ENCODE measurements at places on chromosomes 13 and 19.
A peak's percentile ranks its signal among the peaks of the same experiment; 100 is the strongest.

DNA sequence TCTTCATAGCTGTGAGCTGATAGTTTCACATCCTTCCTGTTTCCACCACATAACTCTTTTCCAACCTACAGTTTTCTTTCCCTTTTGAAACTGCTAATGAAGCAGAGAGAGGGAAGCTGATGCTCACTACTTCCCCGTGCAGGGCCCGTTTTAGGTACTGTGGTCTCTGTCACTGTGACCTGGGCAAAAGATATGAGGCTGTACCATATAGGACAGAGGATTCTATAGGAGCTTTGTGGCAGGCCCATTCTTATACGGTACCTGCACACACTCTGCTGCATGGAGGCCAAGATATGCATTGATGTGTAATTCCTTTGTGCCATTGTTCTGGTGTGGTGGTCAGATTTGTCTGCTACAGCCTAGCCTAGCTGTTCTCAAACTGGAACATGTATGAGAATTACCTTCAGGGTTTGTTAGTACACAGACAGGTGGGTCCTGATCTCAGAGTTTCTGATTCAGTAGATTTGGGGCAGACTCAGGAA is 577.3 kb downstream of the LMO7 start:
- no peak for DNase-seq

DNA sequence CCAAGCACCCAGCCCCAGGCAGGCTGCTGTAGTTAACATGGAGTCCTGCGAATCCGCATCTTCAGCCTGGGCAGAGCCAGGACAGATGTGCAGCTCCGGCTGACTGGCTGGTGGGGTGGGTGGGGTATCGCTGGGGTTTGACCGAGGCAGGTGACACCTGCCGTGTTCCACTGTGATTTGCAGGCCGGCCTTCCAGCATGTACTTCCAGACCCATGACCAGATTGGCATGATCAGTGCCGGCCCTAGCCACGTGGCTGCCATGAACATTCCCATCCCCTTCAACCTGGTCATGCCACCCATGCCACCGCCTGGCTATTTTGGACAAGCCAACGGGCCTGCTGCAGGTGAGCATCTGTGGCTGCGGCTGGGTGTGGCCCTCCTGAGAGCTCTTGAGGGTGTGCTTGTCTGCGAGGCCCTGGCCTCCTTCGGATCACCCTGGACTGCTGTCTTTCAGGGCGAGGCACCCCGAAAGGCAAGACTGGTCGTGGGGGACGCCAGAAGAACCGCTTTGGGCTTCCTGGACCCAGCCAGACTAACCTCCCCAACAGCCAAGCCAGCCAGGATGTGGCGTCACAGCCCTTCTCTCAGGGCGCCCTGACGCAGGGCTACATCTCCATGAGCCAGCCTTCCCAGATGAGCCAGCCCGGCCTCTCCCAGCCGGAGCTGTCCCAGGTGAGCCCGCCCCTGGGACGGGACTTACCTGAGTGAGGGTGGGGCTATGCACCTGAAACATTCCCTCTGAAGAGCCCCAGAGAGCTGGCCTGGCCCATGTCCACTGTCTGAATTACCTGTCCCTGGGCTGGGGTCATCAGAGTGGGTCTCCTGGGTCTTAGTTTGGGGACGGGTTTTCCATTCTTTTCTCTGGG is 30.6 kb downstream of the CERS1 start:
- DNase-seq, result no peak

DNA sequence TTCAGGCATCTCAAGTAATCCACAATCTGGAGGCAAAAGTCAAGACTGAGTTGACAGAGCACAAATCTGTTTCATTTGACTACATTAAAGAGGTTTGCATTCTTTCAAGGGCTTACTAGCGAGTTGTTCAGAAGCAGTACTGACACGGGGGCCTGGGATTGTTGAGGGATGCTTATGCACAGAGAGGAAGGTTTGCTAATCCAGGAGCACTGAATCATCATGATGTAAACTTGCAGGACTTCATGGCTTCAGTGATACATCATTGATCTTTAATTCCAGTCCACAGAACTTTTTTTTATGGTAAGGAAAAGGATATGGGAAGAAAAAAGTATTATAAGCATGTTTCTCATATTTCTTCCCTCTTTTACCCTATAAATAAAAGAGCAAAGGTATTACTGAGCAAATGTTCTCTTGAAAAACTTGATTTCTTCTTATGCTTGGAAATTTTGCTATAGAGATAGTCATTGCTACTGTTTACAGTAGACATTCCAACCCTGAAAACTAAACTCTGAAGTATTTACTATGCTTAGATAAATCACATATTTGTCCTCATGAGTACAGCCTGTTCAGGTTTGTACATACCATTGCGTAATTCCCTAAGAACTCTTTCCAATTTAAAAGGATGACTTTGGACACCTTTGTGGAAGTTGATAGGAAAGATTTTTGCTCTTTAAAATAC is 65.8 kb upstream of the KPNA3 start:
- no peak for DNase-seq

DNA sequence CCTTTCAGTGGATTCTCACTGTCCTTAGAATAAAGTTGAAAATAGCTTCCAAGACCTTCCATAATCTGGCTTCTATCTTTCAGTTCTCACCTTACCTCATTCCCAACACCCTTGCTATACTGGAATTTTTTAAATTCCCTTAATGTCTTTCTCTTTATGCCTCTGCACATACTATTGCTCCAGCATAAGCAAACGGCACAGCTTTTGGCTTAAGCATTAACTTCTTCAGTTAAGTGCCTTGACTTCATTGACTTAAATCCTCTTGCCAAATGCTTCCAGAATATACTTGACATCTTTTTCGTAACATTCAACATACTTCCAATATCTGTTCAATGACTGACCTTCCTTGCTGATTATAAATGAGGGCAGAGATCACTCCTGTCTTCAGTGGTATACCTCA is 34.0 kb downstream of the SERPINE3 start:
- DNase-seq, result no peak

DNA sequence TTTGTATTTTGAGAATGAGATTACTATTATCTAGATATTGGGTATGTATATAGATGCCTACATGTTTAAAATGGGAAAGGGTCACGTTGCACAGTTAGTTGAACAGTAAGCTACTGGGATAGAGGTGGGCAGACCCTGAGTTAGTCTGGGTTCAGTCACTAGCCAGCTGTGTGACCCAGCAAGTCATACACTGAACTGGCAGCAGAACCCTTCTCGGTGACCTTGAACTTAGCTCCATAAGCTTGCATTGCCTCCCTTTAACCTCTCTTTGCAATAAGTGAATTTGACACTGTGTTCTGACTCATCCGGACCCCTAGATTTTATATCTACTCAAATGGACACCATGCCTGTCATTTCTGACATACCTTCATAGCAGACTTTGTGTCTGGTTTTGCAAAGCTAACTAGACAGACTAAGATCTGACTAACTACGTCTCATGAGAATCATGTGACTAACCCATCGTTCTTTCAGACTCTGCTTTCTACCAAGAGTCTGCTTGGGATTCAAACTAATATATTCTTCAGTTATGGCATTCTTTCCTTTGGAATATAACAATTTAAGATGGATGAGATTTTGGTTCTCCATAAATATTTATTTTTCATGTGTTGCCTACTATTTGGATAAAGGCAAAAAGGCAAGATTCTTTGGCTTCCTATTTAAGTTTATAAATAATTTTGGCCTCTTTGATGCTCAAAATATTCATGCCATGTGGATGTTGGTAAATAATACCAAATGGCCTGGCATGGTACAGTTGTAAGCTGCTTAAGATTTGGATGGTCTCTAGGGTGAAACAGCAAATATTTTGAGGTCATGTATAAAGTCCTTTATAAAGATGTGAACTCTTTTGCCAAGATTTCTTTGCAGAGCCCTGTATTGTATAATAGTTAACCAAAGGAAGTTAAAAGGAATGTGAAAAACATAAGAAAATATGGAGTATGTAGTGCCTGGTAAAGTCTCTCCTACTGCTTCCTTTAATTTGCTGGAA is 159.3 kb downstream of the ITGBL1 start:
- DNase-seq, result no peak

- DNase-seq, result no peak
Measured at GRCh38 chr13:84446972-84447639, 564.8 kb upstream of the SLITRK1 start.

DNA sequence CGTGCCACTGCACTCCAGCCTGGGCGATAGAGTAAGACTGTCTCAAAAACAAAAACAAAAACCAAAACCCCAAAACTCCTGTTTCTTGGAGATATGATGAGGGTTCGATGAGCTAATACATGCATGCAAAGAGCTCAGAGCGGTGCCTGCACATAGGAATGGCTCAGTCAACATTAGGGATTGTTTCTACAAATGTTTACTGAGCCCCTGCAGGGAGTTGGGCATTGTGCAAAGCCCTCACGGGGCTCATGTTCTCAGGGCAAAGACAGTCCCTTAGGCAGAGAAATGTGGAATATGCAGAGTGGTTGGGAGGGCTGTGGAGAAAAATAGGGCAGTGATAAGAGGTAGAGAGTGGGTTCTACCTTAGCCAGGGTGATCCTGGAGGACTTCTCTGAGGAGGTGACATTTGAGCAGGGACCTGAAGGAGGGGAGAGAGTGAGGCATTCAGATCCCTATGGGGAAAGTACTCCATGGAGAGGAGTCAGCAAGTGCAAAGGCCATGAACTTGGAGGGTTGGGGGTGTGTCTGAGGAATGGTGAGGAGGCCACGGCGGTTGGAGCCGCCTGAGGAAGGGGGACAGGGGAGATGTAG is 1.5 kb upstream of the EHD2 start:
- DNase-seq, result no peak

GRCh38 chr13:35914662-35915061 is 216.5 kb downstream of the DCLK1 start:
- DNase-seq, result no peak

- DNase-seq, result peak; percentile 54
Measured at GRCh38 chr19:3606690-3607289, at the start of gene TBXA2R. TBXA2R (minus strand) TSS chr19:3606875; CDS start chr19:3600634, 6,241 bp downstream.

- DNase-seq, result peak; percentile 90
Measured at GRCh38 chr19:40614622-40615411, 13.6 kb downstream of the LTBP4 start.

GRCh38 chr13:29830000-29830399 is 20.4 kb downstream of the UBL3 start:
- no peak for DNase-seq

GRCh38 chr13:98691360-98691759 is 61.1 kb downstream of the SLC15A1 start:
- no peak for DNase-seq

DNA sequence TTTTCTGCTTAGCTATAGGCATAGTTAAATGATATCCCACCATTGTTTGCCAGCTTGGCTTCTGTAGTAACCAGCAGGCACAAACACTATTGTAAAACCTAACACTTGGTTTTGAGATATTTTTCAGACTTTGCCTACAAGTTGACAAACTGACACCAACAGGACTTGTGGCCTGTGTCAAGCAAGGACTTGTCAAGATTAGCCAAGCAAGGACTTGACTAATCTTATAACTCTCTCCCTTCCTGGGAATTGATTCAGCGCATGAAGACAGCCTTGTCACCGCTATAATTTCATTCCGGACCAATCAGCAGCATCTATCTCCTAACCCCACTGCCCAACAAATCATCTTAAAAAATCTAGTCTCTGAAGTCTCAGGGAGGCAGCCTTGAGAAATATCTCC is 72.7 kb upstream of the SLITRK1 start:
- DNase-seq, result no peak

- DNase-seq, result no peak
Measured at GRCh38 chr13:109776575-109776974, 9.8 kb downstream of the IRS2 start.

DNA sequence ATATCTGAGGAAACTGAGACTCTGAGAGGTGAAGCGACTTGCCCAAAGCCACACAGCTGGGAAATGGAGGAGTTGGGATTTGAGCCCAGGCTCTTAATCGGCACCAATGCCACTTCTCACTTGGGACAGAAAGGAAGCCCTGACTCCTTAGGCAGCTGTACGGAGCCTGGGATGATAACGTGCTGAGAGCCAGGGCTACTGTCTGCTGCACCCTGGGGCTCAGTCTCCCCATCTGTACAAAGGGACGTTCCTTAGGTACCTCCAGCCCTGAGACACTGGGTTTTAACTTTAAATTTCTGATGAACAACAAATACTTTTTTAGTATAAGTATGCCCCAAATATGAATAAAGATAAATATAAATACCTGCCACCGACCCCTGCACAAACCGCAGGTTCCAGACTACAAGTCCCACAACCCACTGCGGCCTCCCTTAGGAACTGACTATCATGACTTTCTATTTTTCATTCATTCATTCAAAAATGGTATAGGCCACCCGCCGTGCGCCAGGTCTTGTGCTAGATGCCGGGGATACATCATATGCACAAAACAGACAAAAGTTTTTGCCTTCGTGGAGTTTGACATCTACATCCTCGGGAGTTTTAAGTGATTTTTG is 776 bp upstream of the NCLN start:
- DNase-seq, result no peak

DNA sequence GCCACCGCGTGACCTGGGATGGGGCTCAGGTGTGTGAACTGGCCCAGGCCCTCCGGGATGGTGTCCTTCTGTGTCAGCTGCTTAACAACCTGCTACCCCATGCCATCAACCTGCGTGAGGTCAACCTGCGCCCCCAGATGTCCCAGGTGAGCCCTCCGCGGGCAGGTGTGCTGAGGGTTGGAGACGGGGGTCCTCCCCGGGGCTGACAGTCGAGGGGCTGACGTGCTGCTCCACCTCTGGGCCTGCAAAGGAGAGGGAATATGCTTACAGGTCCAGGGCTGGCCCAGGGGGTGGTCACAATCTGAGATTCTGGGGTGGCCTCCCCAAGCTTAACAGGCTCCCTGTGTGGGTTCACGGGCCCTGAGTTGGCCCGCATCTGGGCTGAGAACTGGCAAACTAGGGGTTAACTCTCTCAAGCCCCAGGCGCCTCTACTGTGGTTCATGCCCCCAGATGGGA is 386 bp downstream of the VAV1 start:
- no peak for DNase-seq

DNA sequence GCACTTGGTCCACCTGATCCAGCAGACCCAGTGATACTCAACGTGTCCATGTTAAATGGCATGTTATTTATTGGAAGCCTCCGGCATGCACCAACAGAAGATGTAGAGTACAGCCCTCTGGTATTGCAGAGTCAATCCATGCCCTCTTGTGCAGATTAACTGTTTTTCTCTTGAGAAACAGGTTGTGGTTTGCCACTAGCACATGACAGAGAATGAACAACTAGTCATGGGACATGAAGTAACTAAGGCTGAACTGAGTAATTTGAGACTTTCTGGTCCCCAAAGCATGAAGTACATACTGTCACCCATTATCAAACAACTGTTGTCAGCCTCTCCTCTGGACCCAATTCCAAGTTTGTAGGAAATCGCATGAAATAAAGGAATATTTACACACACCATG is 3.2 kb downstream of the ZNF562 start:
- no peak for DNase-seq

DNA sequence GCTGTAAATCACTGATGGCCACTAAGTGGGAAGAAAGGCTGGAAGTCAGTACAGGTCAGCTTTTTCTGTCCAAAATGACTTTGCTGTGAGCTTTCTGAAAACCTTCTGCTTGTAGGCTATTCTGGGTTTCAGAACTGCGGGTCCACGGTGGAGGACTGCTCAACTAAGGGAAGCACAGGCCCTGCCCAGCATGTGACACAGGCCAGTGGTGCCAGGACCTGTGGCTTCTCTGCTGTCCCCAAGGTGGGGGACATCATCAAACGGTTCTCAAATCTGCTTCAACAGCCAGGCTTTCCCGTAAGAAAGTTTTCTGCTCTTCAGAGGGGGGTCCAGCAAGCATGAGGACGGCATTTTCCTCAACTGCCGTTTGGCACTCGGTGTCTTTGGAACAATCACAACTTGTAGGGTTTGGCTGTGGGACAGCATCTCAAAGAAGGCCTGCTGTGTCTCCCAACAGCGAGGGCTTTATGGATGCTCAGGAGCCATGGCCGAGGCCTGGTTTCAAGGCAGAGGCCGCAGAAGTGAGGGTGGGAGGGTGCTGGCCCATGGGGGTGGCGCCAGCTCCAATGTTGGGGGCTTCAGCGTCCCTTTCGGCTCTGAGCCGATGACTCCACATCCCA is 3.8 kb downstream of the SGTA start:
- no peak for DNase-seq
